Activated CD8-positive, alpha-beta T cell treated with anti-CD3 and anti-CD28 coated beads, Interleukin-2, amount 10 ng/mL, durations not matched to agents 7 days and 5 days (primary cell): ENCODE measurements at places on chromosomes 5 and 9.

DNA sequence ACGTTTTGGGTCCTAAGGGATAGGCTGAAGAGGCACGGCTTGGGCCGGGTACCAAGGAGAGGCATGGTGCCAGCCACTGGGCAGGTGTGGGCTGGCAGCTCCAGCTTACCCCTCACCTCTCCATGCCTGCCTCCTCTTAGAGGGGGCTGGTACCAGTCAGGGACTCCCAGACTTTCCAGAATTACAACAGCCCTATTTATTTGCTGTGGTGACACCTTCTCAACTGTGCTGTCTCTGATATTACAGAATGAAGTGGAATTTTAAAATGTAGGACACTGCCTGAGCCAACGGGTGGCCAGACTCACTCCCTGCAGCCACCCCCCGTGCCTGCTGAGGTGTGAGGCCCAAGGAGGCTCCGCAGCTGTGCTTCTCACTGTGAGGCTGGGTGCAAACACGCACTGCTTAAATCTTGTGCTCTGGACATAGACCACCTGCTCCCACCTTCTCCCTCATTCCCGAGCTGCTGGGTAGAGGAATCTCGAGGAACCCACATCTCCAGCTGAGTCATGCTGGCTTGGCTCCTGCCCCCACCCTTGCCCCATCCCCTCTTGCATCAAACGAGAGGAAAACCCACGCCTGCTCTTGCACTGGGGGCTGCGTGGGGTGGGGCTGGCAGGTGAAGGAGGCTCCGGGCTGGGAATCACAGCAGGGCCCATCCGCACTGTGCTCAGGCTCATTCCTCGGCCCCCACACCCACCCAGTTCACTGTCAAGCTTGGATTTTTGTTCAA, 47.9 kb downstream of the PRRT1B start:
- DNase-seq, result no peak

GRCh38 chr9:123065196-123065595, 31.7 kb downstream of the GPR21 start:
- DNase-seq, result no peak

DNA sequence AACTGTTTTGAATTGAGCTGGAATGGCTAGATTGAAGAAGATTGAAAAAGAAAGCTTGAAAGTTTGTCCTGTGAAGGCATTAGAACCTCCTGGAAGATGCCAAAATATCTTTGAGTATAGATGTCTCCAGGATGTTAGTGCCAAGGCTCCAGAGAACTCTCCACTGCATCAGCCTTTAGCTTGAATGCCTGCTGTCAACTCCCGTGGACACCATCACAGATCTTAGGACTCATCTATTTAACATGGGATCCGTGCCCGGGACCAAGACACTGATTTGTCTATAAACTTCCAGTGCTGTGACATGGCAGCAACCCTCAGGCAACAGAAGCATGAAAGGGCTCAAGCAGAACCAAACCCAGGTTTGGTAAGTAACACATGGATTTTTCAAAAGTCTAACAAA, 670.9 kb upstream of the ST8SIA4 start:
- no peak for DNase-seq

GRCh38 chr9:131422241-131422792, 28.4 kb downstream of the PRRC2B start:
- no peak for DNase-seq

DNA sequence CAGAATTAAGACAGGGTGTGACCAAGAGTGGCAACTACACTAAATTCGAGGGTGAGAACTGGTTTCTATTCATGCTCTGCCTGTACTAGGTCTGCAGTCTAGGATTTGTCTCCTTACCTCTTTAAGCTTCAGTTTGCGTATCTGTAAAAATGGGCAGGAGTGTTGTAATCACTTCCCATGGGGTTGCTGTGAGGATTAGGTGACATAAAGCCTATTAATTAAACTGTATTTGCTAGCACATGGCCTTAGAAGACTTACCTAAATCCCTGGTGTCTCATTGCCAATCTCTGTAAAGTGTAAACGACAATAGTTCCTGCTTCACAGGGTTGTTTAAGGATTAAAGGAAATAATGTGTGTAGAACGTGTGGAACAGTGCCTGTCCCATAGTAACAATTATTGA, 193.6 kb downstream of the DRD1 start:
- DNase-seq, result no peak

- no peak for DNase-seq
Observed at GRCh38 chr5:173812811-173813550, 75.2 kb upstream of the CPEB4 start.

- no peak for DNase-seq
Observed at GRCh38 chr5:53642061-53642460, 81.6 kb downstream of the NDUFS4 start.

GRCh38 chr9:92564504-92564903, 28.7 kb upstream of the ECM2 start:
- no peak for DNase-seq

DNA sequence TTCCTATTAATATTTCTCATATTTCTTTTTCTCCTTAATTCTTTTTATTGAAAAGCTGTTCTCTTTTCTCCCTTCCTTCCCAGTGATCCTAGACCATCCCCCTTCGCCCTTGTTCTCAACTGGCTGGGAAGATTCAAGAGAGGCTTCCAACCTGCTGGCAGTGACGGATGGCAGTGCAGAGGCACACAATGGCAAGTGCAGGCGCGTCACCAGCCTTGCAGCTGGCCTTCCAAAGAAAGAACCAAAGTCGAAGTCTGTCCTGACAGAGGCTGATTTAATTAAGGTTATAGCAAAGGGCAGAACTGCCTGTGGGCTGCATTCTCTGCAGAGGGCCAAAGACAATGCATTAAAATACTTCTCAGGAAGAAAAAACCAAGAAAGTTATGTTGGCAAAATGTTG, 7.4 kb downstream of the CEMIP2 start:
- no peak for DNase-seq

DNA sequence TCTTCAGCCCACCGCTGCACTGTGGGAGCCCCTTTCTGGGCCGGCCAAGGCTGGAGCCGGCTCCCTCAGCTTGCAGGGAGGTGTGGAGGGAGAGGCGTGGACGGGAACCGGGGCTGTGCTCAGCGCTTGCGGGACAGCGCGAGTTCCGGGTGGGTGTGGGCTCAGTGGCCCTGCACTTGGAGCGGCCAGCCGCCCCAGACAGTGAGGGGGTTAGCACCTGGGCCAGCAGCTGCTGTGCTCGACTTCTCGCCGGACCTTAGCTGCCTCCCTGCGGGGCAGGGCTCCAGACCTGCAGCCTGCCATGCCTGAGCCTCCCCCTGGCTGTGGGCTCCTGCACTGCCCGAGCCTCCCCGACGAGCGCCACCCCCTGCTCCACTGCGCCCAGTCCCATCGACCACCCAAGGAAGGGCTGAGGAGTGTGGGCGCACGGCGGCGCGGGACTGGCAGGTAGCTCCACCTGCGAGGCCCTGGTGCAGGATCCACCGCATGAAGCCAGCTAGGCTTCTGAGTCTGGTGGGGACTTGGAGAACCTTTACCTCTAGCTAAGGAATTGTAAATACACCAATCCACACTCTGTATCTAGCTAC, 92.9 kb upstream of the MAST4 start:
- DNase-seq, result no peak

DNA sequence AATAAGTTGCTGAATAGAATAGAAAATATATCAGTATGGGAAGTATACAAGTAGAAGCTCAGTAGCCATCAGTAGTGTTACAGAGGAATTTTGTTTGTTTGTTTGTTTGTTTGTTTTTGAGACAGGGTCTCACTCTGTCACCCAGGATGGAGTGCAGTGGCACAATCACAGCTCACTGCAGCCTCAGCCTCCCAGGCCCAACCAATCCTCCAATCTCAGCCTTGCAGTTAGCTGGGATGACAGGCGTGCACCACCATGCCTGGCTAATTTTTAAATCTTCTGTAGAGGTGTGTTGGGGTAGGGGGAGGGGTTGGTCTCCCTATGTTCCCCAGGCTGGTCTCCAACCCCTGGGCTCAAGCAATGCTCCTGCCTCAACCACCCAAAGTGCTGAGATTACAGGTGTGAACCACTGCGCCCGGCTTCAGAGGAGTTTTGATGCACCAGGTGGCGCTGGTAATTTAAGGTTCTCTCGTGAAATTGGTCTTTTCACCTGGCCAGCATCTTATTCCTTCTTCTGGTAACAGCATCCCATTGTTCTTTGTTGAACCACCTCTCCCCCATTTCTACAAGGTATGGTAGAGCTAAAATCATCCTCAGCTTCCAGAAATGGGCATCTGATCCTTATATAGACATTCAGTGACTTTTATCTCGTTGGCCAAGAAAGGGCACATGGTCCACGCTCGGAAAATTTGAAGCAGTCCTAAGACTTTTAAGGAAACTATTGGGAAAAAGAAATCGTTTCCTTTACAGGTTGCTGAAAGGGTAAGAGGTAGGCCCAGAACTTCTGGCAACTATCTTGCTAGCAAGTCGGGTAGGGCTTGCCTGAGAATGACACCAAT, 157.1 kb downstream of the ARRDC3 start:
- DNase-seq, result peak; percentile 71

DNA sequence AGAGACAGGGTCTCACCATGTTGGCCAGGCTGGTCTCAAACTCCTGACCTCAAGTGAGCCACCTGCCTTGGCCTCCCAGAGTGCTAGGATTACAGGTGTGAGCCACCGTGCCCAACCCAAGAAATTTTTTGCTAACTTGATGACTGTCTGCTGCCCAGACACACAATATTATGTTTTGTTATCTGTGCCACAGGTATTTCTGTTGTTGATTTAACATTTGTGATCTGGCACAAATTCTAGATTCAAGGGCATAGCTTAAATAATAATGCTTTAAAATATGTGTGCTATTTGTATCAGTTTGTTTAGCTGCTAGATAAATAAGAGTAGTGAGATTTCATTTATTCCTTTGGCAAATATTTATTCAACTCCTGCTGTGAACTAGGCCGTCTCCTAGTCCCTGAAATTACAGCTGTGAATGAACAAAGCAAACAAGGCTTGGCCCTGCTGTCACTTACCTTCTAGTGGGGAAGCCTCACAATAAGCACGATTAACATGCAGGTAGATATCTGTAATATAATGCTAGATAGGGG, 35.3 kb downstream of the GAPVD1 start:
- no peak for DNase-seq

DNA sequence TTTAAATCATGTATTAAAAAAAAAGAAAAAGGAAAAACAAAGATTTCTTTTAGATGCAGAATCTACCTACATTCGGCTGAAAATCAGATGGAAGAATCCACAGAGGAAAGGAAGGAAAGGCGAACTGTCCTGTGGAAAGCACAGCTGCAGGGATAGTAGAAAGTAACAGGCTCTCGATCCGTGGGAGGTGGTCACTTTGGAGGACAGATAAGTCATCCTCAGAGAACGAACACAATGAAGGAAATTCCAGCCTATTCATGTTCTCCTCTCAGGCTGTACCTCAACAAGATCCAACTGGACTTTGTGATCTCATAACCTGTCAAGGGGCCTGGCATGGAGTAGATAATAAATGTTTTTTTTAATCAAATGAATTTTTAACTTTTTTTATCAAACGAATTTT, 72.8 kb downstream of the NR6A1 start:
- no peak for DNase-seq

DNA sequence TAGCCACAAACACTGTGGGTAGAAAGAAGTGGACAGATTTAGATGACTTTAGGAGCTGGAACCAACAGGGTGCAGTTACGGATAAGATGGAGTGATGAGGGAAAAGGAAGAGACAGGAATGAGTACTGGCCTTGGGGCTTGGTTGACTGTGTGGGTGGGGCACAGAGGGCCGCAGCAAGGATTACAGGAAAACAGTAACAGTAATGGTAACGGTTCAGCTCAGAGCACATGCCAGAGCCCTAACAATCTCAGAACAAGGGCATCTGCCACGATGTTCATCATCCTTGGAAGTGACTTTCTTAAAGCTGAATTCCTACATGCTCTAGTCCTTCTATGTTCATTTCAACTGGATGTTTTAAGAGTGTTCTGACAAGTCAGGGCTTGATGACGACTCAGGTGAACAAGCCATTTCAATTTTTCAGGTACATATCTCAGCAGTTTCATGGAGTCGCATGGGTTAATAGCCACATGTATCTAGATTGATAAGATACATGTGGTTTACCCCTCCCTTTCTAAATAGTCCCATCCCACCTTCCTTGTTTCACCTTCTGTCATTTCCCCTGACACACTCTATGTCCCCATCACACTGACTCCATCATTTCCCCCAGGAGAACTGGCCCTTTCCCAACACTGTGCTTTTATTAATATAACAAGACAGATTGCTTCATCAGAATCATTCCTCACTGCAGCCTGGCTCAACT, 65.0 kb downstream of the CEMIP2 start:
- no peak for DNase-seq

- DNase-seq, result peak; percentile 19
Observed at GRCh38 chr9:99171225-99172123, 50.3 kb downstream of the ALG2 start.

GRCh38 chr9:136662656-136663581, at the start of gene EGFL7:
EGFL7 (plus strand) TSS chr9:136662916; CDS start chr9:136668283, 5,367 bp downstream.
- no peak for DNase-seq

DNA sequence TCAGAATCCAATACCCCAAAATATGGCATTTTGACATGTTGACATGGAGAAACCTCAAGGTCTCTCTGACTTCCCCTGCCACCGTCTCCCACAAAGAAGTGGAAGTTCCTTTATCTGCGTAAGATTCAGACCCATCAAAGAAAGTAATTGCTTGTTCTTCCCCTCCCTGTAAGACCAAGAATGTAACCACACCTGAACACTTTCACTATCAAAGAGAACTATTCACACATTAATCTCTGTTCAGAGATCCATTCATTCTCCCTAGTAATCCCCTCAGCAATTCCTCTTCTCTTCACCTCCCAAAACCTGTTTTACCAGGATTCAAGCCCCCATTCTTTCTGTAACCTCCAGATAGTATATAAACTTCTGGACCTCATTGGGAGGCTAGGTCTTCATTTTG, 4.1 kb upstream of the SLC1A1 start:
- DNase-seq, result no peak

GRCh38 chr9:127129073-127129717, 6.8 kb upstream of the ANGPTL2 start:
- no peak for DNase-seq

DNA sequence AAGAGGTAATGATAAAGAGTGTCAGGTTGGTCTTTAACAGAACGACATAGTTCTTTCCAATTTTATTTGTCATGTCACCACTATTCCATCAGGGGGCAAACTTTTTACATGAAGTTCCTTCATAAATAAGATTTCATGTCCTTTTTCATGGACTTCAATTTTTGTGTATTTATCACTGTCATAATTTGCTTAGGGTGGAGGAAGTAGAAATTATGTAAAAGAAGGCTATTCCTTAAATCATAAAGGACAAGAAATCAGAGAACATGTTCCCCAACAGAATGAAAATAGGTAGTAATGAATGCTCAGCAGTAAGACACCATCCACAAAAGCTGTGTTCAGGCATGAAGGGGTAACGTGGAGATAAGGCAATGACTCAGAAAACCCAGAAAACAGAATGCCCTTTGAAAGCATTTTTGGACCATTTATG, 72.7 kb downstream of the ZFAND5 start:
- no peak for DNase-seq

GRCh38 chr9:121851641-121852091, 200.2 kb downstream of the DAB2IP start:
- no peak for DNase-seq

GRCh38 chr5:60295423-60295822, 401.9 kb upstream of the PDE4D start:
- DNase-seq, result no peak
